ENCODE measurements at places on chromosomes 7 and 10.
A peak's percentile ranks its signal among the peaks of the same experiment; 100 is the strongest.

DNA sequence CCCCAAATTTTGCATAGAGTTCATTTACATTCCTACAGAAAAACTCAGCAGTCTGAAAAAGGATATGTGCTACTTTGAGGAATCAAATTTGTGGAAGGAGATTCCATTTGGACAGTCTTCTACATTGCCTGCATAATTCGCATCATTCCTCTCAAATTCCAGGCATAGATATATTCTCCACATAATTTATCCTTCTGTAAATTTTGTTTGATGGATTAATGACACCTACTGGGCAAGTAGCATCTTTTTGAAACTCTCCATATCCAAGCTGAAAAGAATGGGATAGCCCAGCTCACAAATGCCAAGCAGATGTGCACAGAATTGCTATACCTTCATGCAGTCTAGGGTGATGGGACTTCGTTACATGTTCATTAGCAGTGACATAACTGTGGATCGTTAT is 515.3 kb downstream of the AUTS2 start:
- DNase-seq = no peak

DNA sequence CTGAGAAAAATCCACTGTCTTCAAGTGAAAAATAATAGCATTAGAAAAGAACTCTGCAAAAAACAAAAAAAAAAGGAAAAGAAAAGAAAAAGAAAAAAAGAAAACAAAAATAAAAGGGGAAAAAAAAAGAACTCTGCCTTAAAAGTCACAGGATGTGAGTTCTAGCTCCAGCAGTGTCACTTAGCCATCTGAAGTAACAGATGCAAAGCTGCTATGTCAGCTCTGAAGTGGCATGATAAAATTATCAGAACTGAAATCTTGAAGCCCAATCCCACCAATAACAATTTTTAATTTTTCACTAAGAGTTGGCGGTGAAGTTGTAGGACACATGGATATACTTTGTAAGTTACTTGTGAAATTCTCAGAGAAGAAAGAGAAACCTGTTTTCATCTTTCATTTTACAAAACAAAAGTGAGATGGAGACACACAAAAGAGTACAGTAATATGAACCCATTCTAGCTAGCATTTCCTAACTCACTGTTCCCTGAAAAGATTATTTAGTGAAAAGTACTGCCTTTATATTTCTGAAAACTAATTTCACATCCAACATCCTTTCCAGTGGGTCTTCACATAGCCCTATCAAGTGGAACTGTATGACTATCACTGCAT is 103.5 kb downstream of the ELAPOR2 start:
- DNase-seq = no peak

DNA sequence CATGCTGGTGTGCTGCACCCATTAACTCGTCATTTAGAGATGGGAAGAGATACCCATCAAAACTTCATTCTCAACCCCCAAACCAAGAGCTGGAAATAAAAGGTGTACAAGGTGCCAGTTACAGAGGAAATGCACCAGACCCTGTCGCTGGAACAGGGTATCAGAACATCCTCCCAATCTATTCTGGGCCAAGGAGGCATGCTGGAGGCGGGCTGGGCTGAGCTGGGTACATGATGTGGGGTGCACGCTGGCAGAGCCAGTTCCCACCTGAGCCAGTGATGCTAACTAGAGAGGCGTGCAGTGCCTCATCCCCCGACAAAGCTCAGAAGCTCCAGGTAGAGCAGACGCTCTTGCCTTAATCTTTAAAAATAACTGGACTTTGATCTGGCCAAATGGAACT is 70.1 kb downstream of the NPSR1 start:
- DNase-seq = no peak

DNA sequence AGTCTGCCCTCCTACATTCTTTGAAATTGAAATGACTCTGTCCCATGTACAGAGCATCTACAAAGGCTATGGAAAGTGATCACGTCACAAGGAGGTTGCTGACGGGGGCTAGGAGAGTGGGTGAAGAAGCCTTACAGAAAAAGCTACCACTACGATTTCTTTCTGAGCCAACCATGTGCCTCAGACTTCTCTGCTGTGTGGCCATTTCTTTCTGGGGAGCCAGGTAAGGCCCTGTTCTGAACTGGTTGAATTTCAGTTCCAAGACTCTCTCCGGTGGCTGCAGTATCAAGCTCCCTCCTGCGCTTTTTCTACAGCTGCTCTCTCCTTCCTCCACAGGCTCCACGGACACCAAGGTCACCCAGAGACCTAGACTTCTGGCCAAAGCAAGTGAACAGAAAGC is 112.5 kb upstream of the PRSS1 start:
- DNase-seq = no peak

- DNase-seq = no peak
These were observed 340.3 kb downstream of the FRMD4A start for GRCh38 chr10:13990392-13990805.

- DNase-seq = no peak
These were observed 17.0 kb downstream of the PNLIPRP3 start for GRCh38 chr10:116444527-116445142.

- peak; percentile 56 for DNase-seq
These were observed 35.7 kb upstream of the EBLN1 start for GRCh38 chr10:22253580-22253882.

DNA sequence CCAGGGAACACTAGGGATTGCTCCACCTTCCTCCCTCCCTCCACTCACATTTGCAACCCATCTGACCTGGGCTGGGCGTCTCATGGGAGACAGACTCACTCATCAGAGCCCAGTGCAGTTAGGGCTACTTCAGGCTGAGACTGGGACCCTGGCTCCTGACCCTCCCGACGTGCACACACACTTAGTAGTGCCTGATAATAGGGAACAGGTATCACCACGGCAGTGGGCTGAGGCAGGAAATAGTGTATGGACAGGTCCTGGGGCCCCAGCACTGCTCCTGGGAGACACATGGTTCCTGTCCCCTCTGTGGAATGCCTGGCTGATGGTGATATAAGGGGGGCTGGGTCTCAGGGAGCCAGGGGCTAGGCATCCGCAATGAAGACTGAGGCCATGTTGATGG is 14.3 kb downstream of the AQP1 start:
- DNase-seq = no peak

DNA sequence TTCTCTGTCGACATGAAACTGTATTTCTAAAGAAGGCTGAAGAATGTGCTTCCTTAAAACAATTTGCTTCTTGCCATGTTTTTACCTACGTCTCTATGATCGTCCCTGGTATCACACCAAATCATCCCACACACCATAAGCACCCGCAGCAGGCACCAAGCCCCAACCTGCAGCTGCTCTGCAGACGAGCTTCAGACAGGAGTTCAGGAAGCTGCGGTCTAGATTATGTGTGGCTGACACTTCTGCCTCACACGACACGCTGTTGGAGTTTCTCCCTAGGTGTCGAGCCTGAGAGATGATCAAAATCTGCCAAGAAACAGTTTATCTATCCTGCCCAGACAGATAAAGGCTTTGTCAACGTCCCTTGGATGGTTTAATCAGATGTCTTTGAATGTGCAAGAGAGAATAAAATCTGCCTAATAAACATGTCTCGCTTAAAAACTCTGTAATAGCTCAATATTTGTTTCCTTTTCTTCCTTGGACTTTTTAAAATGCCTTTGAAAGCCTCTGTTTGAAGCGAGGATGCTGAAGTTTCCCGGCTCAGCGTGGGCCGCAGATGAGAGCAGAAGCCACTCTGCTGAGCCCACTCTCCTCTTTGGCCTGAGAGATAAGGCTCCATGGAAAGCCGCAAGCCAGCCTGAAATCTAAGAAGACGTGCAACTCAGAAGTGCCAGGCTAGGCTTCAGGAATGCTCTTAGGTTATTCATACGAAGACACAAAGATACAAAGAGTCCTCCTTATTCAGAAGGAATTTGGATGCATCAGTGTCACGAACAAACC is 158.3 kb upstream of the PFKP start:
- DNase-seq = no peak

- no peak for DNase-seq
These were observed 18.3 kb downstream of the ATP6V1F start for GRCh38 chr7:128880791-128881457.

GRCh38 chr7:107027208-107027607 is 17.3 kb upstream of the PRKAR2B start:
- no peak for DNase-seq

DNA sequence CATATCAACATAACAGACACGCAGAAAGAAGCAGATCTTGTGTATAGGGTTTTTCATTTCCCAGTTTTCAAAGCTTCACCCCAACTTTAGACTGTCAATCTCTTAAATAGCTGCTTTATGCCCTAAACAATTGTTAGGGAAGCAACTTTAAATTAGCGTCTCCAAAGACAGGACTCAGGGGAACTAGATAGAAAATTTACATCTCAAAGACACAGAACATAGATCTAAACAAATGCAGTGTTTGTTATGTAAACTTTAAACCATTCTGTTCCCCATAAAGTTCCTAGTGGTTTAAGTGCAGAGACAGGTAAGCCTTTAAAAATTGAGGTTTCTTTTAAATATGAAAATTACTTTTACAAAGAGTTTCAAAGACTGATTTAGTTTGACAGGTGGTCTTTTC is 379.2 kb upstream of the GHITM start:
- no peak for DNase-seq

GRCh38 chr10:35452171-35452570 is 115.9 kb downstream of the CCNY start:
- DNase-seq = no peak

DNA sequence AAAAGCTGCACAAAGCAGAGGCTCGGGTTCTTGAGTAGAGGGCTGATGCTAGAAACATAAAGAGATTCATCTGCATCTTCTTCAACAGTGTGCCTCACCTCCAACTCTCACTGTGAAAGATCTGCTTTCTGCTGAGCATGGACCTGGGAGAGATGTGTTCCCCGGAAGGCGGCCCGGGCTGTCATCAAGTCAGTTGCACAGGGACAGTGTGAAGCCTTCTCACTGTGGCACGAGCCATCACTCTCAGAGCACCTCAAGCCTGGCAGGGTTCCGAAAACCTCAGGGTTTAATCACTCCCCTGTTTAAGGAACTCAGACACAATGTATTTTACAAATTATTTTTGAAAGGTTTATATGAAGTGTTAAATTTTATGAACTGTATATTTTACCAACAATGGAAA is 98.7 kb downstream of the RBM20 start:
- DNase-seq = no peak

GRCh38 chr10:118516716-118517115 is 78.7 kb downstream of the PRLHR start:
- DNase-seq = no peak

GRCh38 chr10:83371696-83372490 is 767.4 kb upstream of the GHITM start:
- no peak for DNase-seq

- DNase-seq = no peak
These were observed 20.4 kb downstream of the BCCIP start for GRCh38 chr10:125843603-125844329.

GRCh38 chr7:43138710-43139109 is 26.3 kb downstream of the HECW1 start:
- DNase-seq = no peak

DNA sequence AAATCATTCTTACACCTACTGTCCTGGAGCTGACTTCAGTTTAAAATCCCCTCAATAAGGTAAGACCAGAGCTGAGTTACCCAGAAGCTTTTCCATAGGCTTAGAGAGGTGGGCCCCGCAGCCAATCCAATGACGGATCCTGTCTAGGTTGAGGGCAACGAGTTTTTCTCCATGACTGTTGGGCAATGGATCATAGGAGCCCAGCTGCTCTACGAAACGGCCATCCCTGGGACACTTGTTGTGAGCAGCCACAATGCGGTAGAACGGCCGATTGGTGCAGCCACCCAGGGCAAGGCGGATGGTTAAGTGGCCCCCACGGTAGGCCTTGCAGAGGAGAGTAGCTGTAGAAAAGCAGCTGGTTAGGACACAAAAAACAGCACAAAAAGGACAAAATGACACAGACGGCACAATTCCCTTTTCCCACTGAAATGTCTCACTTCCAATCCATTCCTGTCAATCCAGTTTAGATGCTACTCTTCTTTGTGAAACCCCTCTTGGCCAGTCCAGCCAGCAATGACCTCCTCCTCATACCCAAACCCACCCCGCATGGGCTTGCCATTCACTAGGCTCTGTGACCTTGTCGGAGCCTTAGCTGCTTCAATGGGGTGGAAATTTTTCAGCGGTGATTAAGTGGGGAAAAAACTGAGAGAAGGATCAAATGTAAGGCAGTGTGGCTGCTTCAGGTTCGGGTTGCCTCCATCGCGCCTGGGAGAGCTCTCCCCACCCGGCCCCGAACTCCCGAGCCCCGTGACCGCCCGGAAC is 580 bp downstream of the MRPS16 start:
- DNase-seq = no peak

DNA sequence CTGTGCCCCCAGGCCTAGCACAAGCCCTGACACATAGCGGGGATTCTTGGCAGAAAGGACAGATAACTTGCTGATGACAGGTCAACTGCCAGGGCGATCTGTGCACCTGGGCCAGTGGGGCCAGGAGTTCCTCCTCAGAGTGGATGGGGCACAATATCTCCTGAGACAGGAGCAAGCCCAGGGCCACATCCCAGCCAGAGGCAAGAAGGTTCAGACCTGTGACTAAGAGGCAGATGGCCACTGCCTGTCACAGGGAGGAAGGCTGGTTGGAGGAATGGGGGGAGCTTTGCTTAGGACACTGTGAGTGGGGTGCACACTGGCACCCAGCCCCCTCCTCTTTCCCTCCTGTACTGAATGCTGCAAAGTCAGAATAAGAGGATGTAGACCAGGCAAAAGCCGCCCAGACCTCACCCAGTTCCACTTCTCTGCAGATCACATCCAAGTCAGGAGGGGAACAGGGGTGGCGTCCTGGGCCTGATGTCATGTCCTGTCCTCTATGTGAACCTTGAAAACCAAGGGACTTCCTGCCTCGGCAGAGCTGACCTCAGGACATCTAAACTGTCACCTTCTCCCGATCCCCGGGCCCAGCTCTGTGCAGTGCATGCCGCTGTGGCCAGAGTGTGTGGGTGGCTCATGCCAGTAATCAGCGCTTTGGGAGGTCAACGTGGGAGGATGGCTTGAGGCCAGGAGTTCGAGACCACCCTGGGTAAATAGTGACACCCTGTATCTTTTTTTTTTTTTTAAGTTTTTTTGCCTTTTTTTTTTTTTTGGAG is 1.3 kb downstream of the GUSB start:
- no peak for DNase-seq

GRCh38 chr10:51008346-51008745 is 65.9 kb upstream of the PRKG1 start:
- no peak for DNase-seq

- no peak for DNase-seq
These were observed 161.9 kb downstream of the BMPER start for GRCh38 chr7:34067005-34067778.

DNA sequence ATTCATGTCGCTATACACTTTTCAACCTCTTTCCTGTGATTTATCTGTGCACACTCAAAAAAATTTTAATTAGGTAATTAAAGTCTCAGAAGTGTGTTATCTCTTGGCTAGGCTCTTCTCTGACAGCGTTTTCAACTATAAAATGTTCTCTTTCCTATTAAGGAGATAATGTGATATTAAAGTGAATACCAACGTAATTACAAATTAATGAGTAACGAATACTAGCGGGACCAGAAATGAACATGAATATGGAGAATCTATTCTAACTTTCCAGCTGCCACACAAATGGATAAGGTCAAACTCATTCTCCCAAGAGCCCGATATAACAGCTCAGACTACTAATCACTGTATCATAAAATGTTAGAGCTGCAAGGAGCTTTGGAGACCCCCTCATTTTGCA is 12.0 kb downstream of the COL1A2 start:
- DNase-seq = no peak

GRCh38 chr10:84188815-84189214 is 5.5 kb upstream of the CDHR1 start:
- no peak for DNase-seq
